Fibroblast of skin of left quadriceps (primary cell): ENCODE measurements at places on chromosomes 16 and 17.
A peak's percentile ranks its signal among the peaks of the same experiment; 100 is the strongest.

DNA sequence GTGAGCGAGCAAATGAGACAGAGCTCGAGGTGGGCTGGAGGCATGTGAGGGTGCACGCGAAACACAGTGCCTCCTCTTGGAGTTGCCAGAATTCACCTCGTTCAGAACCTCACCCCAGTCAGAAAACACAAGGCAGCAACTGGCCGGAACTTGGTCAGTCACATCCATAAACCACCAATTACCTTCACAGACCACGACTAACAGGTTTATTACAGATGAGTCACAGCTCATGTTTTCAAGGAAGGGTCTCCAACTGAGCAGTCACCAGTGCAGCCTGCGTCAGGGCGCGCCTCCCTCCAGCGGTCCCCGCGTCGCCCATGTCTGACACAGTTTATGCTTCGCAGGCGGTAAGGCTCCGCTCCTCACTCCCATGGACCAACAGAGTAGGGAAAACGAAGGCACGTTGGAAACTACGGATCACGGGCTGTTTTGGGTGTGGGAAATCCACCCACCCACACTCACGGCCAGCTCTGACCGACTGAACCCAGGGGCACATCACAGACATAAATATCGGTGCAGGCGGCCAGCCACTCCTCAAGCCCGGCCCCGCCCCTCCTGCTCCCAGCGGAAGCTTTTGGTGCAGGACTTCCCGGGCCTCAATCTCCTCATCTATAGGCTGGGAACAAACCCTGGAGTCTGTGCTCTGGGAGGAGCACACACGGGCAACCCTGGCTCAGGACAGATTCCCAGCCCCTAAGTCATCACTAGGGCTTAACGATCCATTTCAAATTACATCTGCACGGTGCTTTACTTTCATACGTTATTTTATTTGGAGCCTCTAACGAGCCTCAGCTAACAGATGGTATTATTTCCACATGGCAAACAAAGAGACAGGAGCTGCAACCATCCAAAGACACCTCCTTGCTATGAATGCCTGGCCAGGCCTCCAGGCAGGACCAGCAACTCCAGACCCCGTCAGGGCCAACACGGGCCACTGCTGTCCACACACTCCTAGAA, 126.3 kb downstream of the ZNF778 start:
- DNase-seq: no peak

GRCh38 chr17:45936610-45937009, 42.3 kb downstream of the MAPT start:
- no peak for DNase-seq

- peak; percentile 82 for DNase-seq
Observed at GRCh38 chr17:71494062-71494855, 626.6 kb upstream of the SOX9 start.

DNA sequence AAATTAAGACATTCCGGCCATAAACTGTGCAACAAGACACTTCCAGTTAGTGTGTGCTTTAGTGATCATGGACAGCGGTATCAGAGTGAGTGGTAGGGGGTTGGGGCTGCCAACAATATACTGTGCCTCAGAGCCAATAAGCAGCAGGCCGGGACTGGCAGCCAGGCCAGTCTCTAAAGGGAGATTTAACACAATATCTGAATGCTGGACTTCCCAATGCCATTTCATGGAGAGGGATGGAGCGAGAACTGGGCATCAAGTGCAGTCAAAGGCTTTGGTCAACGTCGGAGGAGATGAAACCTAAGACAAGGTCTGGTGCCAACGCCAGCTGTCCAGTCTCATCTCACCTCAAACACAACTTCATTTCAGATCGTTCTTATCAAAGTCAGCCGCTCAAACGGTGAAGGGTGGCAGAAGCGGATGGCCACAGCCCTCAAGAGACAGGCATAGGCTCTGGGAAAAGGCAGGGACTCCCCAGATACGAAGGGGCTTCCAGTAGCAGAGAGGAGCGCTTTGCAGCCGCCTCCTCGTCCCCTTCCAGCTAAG, 935 bp downstream of the USP32 start:
- DNase-seq: no peak

- DNase-seq: no peak
Observed at GRCh38 chr16:31206776-31207175, 4.2 kb upstream of the PYCARD start.
